ENCODE measurements at places on chromosomes 3 and 15.

GRCh38 chr3:147915057-147915456 is 505.9 kb downstream of the ZIC1 start:
- DNase-seq: peak; percentile 70

GRCh38 chr3:70000563-70001081 is 1.1 kb downstream of the SAMMSON start:
- no peak for DNase-seq

GRCh38 chr3:95354489-95354888 is 1291.6 kb downstream of the NSUN3 start:
- no peak for DNase-seq

DNA sequence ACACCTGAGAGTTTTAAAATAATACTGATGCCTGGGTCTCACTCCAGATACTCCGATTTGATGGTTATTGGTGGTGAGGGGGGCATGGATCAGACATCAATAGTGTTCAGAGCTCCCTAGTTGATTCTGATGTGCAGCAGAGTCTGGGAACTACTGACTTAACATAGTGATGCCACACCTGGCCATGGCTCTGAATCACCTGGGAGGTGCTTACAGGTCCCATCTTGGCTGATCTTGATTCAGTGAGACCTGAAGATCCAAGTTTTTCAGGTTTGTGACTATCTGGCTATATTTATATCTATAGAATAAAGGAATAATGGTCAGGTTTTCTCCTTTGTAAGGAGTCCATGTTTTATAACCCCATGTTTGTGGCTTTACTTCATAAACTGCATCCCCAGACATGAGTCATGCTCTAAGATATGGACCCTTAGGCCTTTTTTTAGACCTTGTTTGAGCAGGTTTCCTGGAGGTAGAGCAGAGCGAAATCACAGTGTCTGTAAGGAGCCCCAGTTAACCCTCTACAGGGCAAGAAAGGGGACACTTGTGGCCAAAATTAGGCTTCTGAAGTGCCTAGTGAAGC is 101.4 kb downstream of the LARS2 start:
- no peak for DNase-seq

DNA sequence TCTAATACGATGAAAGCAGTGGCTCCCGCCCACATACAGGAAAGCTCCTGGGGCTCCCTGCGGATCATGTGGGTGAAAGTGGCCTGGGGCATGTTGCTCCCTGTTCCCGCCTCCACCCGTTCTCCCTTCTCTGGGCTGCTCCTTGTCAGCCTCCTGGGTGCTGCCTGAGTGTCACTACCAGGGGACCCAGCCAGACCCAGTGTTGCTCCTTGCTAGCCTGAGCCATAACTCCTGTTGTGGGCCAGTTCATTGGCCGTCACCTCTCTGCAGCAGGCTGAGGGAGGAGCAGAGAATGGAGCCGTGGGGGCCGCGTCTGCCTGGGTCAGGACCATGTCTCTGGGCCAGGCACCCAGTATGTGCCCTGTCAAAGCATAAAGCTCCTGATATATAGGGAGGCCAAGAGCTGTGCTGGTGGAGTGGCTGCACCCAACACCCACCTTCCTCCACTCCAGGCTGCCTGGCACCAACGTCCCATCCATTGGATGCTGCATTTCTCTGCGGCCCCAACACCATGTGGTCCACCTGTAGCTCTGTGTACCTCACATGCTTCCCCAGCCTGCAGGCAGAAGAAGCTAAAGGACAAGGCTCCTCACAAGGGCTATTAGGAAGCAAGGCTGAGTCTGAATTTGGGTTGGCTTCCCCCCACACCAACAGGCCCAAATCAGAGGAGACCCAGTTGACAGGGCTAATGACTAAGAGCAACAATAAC is 40.5 kb downstream of the KLF13 start:
- no peak for DNase-seq

GRCh38 chr15:89690276-89691218 is at the start of the genes PEX11A and WDR93:
PEX11A (minus strand) TSS chr15:89690754; CDS start chr15:89690632, 122 bp downstream.
WDR93 (plus strand) TSS chr15:89690811; CDS start chr15:89701747, 10,936 bp downstream.
- peak; percentile 75 for DNase-seq

GRCh38 chr15:99721104-99721778 is 12.0 kb downstream of the LYSMD4 start:
- no peak for DNase-seq

GRCh38 chr15:77014132-77015081 is 19.5 kb downstream of the PSTPIP1 start:
- no peak for DNase-seq

GRCh38 chr3:51388286-51389029 is 2.6 kb upstream of the RBM15B start:
- DNase-seq: no peak

DNA sequence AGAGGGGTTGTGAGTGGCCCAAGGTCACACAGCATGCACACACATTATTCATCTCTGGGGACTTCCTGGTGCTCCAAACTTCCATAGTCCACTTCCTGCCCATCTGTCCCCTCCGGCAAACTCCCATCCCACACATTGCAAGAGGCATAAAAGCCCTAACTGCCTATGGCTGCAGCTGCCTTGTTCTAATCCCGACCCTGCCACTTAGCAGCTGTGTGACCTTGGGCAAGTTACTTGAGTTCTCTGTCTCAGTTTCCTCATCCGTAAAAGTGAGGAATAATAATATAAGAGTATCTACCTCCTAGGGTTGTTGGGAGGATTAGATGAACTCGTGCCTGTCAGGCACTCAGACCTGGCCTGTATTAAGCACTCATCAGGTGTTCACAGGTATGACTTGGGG is 84.2 kb downstream of the SMAD6 start:
- DNase-seq: no peak

GRCh38 chr15:49023354-49023753 is 22.9 kb downstream of the SECISBP2L start:
- no peak for DNase-seq

- DNase-seq: no peak
These were observed 315.8 kb upstream of the CCDC54 start for GRCh38 chr3:107061466-107061865.

DNA sequence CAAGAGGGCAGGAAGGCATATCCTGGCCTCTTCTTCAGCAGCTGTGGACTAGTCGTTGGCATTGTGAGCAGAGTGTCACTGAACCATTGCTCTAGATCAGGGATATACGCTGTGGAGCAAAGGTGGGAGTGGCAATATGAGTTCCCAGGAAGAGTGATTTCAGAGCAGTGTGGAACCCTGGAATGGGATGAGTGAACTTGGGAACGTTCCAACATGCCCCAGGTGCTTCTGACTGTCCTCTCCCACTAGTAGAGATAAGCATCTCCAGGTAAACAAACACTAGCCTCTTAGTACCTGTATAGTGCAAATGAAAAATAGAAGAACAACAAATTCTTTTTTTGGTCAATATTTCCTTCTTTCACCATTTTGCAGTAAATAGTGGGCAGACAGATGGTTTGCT is 123.6 kb upstream of the VEPH1 start:
- DNase-seq: no peak

DNA sequence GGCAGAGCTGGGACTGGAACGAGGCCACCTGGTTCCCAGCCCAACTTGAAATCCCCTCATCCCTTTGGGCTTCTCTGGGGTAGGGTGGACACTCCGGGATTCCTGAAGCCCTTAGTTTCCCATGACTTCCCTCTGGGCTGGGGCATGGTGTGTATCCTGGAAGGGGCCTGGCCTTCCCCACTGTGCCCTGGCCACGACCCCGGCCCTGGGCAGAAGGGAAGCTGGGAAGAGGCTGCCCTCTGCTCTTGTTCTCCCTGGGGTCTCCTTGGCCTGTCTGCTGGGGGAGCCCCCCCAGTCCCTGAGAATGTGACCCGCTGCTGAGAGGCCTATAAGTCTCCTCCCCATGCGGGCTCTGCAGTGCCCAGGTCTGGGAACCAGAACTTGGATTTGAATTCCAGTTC is 104.9 kb downstream of the LINGO1 start:
- no peak for DNase-seq

DNA sequence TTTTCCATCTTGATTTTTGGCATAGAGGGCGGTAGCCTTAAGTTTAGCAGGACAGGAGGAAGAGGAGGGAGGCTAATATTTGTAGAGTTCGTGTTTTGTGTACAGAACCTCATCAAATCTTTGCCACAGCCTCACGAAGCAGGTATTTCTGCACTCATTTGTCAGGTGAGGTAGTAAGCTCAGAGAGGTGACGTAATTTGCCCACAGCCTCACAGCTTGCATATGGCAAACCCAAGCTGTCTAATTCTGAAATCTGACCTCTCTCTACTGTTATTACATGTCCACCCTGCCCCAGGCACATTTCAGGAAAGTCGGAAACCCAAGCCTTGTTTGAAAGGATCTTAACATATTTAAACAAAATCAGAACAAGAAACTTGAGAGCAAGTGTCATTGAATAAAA is 91.1 kb upstream of the TPM1 start:
- no peak for DNase-seq

DNA sequence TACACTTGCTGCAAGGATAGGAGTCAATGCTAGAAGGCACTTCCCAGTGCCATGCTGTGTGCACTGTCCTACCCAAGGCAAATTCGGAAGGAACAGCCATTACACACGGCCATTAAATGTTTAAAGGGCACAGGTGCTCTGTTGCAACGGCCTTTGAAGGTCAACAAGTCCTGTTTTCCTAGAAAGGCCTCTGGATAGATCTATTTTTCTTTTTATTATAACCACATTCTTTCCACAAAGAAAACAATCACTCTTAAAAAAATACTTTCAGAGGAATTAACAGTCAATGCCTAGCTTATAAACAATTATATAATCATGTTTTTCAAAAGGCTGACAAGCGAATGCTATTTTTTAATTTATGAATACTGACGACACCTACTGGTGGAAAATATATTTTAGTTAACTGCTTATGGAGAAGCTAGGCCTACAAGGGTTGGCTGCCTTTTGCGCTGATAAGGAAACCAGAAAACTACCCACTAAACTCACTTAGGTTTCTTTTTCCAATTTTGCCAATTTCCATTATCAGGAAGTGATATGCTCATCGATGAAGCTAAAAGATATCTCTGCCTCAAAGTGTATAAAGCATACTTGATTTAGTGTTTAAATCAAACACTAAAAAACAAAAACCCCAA is 2.4 kb downstream of the ARHGEF3 start:
- DNase-seq: peak; percentile 77

DNA sequence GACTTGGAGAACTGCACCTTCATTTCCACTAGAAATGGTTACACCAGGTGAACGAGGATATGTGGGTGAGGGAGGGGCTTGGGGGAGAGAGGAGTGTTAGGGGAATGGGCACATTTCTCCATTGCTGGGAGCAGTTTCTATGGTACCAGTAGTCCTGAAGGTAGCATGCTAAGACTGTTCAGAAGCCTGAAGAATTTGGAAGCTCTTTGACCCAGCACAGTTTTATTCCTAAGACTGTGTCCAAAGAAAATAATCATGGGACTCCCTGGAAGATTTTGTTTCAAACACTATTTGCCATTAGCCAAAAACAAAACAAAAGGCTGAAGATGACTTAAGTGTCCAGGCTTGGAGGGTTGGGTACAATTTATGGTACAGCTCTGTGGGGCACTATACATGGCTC is 32.1 kb downstream of the ST6GAL1 start:
- DNase-seq: no peak

DNA sequence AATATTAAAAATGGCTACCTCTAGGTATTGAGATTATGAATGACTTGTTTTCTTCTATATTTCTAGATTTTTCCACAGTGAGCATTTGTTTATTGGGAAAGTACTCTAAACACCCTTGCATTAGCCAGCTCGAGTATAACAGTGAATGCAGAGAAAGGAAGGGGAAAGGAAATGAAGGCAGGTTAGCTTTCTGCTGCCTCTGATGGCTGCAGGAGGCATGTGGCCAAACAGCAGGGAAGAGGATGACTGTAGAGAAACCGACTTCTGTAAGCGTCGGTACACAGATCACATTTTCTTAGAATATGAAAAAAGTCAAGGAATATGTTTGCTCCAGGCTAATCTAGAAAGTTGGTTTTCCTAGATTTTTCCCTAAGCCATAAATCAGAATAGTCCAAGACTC is 19.8 kb downstream of the GNB5 start:
- no peak for DNase-seq

DNA sequence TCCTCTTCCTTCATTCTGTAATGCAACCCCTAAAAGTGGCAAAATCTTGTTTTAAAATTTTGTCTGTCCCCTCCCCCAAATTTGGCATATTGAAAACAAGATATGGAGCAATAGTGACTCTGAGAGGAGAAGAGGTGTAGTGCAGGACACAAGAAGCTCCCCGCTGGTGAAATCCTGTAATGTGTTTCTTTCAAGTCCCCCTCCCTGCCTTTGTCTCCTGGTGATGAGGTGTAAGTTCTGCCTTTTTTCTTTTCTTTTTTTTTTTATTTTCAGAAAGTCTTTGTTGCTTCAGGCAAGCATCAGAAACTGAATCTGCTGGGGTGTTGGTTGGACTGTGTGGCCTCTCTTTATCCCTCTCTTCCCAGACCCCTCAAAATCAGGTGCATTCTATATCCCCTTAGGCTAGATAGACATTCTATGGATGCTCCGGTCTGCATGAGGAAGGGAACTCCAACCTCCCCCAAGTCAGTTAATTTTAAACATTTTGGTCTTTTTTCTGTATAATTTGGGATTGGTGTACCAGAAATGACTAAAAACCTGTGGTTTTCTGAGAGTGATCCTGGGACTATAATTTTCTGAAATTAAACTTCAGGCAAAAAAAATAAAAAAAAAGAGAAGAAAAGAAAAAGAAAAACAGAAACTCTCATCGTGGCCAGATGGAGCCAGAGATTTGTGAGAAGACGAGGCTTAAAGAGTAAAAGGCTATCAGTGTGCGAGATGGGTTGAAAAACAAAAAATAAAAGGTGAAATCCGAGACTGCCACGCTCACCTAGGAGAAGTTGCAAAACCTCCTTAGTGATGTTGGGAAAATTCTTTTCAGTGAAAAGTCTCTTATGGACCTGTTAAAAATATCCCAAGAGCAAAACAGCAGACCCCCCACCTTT is 21.4 kb downstream of the ACKR2 start:
- peak; percentile 66 for DNase-seq

- DNase-seq: peak; percentile 49
These were observed 91.1 kb upstream of the KLF13 start for GRCh38 chr15:31235311-31236183.

DNA sequence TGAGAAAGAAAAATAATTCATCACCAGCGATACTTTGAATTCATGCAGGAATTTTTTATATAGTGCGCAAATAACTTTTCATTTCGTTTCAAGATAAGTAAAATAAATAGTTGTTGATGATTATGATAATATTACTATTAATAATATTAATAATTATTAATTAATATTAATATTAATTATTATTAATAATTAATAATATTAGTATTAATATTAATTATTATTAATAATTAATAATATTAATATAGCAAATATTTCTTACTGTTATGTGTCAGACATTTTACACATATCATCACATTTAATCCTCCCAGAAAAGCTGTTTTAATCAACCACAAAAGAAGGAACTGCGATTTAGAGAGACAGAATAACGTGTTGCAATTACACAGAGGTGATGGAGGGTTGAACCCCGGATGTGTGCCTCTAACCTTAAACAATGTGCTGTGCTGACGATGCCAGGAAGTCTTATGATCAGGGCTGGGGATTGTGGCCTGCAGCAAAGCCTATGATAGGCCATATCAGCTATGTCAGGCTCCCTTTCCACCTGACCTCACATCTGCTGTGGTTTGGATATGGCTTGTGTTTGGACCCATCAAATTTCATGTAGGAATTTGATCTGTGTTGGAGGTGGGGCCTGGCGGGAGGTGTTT is 263.5 kb upstream of the NR2F2 start:
- DNase-seq: peak; percentile 4
